T follicular helper cell (primary cell): ENCODE measurements at places on chromosomes 7 and 10.

- no peak for DNase-seq
These were observed 85.6 kb upstream of the CAPZA2 start for GRCh38 chr7:116776610-116777289.

GRCh38 chr7:155568333-155568660, 21.9 kb upstream of the CNPY1 start:
- no peak for DNase-seq

- DNase-seq: no peak
These were observed 537.1 kb upstream of the FOXK1 start for GRCh38 chr7:4144811-4145510.

GRCh38 chr10:17003151-17003550, 126.5 kb downstream of the CUBN start:
- DNase-seq: peak; percentile 26
